Stimulated activated CD4-positive, alpha-beta T cell treated with anti-CD3 and anti-CD28 coated beads, Interleukin-4, amount 100 ng/mL, for 1 hour (primary cell): ENCODE measurements at places on chromosomes 16 and 17.

DNA sequence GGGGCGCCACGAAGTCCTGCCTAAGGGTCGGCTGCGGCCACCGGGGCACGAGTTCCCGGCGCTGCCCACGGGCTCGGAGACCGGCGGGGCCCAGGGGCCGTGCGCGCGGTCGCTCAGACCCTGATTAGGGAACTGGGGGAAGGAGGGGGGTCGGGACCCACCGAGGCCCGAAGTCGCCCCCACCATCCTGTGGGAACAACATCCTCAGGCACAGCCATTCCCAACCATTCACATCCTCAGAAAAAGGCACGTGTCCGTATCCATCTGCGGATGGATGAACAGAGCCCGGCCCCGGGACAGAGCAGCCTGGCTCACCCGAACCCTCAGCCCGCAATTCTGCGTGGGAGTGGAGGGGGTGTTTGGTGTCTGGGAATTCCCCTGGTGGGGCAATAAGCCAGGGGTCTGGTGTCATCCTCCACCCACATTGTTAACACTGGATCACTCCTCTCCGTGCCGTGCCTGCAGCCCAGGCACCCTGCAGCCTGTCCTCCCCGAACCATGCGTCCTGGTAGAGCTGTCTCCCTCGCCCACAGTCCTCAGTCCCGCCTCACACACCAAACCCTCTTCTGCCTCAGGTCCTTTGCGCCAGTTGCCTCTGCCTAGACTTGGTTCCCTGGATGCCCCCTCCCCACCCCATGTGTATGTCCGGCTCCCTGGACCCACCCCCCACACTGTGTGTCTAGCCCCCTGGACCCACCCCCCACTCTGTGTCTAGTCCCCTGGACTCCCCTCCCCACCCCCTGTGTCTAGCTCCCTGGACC is 789 bp upstream of the CCDC57 start:
- DNase-seq, result peak; percentile 73

DNA sequence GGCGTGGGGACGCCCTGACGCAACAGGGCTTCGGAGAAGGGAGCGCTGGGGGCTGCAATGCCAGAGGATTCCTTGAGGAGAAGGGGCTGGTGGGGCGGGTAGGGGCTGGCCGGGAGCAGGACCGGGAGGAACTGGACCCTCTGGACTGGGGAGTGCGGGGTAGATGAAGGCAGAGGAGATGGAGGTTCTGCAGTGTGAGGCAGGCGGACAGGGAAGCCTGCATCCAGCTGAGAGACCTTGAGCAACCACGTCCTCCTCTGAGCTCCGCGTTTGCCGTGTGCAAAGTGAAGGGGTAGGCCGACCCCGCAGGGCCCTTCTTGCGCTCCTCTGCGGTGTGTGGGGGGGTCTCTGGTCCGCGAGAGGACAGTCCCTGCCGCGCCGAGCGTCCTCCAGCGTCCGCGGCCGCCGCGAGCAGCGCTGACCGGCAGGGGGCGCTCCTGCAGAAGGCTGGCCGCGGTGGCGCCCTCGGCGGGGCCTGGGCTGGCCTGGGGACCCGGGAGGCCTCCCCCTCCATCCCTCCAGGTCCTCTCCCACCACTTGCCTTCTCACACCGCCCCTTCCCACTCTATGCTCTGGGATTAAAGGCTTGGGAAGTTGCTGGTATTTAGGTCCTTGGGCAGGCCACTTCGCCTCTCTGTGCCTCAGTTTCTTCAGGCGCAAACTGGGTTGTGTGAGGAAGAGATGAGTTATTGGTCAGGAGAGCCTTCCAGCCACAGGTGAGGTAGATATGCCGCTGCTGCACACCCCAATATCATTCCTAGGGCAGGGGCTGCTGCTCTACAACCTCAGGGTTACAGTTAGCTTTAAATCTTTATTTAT is 9.6 kb upstream of the WNT9B start:
- peak; percentile 37 for DNase-seq

DNA sequence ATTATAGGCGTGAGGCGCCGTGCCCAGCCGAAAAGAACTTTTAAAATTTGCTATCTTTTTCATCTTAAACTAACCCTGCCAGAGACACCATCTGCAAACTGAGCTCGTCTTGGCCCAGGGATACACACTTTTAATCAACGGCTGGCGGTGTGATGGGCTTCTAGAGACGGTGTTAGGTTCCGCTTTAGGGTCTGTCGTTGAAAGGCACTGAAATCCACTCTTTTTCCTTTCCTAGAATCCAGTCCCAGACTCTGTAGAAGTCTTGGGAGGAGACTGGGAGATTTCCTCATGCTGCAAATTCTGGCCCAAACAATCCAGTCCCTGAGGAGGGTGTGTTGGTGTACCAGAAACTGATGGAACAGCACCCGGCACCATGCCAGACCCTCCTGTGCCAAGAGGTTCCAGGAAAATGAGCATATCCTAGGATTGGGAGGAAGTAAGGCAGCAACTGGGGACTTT is 52.0 kb upstream of the TEX2 start:
- DNase-seq, result no peak

GRCh38 chr16:67419502-67419901 is 3.2 kb upstream of the ZDHHC1 start:
- DNase-seq, result no peak

DNA sequence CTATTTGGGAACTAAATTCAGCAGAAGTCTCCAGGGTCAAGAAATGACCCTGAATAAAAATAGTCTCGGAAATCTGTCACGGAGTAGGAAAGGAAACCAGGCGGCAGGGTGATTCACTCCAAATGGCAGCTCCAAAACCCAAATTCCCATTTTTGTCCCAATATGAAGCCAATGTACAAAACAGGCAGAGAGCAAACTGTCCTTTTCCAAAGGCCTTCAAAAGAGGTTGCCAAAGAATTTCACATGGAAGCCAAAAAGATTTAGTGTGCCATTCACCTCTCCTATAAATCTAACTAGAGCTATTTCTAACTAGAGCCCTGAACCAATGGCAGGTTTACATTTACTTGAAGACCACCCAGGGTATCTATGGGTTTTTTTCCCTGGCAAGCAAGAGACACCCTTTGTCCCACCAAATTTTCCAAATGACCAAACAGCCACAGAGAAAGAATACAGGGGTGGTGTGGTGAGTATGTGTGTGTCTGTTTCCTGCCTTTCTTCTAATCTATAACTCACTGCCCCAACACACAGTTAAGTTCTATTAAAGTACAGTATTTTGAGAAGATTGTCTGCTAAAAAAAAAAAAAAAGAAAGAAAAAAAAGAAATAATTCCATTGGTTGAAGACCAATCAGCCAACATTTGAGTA is 6.8 kb downstream of the MYO1D start:
- DNase-seq, result no peak

DNA sequence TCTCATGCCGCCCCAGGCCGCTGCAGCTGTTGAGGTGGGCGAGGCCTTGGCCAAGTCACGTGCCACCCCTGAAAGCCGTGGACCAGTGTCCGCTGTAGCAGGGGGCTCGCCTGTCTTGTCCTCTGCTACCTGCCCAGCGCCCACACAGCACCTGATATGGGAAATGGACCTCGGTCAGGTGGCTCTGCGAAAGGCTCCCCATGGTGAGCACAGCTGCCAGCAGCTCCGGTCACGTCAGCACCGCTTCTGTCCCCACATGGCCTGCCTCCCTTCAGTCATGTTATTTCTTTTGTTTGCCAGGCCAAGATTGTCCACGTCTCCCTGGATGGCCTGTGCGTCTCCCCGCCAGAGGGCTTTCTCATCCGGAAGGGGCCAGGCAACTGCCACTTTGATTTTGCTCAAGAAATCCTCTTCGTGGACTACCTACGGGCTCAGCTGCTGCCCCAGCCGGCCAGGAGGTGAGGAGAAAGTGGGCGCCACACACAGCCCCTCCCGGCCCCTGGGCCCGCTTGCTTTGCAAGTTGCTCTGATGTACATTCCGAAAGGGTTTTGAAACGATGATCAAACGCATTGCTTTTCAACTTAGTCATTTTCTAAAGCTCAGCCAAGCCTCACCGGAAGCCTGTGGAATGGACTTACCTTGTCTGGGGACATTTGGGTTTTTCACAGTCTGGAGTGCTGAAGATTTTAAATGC is 219.8 kb downstream of the KATNIP start:
- DNase-seq, result no peak

- no peak for DNase-seq
Measured at GRCh38 chr17:74513987-74514631, 17.2 kb downstream of the CD300LB start.

DNA sequence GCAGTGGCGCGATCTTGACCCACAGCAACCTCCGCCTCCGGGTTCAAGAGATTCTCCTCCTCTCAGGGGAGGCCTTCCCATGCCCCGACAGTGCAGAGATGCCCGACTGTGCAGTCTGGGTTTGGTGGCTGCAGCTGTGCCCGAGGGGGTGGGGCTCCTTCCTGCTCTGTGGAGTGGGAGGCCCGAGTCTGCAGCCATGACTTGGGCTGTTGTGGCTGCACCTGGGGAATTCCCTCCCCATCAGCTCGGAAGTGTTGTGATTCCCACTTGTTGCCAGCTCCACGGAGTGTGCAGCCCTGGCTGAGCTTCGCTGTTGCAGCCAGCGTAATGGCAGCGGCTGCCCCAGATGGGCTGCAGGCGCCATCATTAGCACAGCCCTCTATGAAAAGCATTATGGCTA is 66.4 kb upstream of the SMIM36 start:
- DNase-seq, result peak; percentile 32

DNA sequence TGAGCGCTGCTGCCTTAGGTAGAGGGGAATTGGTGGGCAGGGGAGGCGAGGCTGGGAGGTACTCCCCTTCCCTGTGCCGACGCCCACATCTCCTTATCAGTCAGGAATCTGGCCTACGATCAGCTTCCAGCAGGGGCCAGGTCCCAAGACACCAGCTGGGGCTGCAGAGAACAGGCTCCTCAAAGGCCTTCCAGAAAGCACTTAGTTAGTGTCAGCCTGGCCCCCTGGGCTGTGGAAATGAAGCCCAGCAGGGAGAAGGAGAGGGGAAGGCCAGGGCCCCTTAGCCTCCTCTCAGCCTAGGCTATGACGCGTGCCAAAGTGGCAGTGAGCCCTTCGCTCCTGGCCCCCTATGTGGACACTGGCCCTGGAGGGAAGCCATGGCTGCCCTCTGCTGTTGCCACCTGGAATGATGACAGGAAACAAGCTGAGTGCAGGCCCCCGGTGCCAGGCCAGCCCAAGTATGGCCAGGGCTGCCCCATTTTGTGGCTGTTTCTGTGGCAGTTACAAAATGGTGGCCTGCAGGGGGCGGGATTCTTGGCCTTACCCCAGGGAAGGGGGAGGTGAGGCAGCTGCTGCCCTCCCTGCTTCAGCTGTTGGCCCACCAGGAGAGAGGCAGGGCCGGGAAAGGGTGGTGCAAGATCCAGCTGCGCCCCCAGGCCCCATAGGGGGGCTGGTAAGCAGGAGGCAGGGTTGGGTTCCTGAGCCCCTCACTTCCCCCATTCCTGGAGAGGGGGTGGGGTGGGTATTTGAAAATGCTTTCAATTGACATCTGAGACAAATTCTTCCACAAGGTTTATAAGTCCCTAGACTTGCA is 11.3 kb downstream of the TBX4 start:
- no peak for DNase-seq

DNA sequence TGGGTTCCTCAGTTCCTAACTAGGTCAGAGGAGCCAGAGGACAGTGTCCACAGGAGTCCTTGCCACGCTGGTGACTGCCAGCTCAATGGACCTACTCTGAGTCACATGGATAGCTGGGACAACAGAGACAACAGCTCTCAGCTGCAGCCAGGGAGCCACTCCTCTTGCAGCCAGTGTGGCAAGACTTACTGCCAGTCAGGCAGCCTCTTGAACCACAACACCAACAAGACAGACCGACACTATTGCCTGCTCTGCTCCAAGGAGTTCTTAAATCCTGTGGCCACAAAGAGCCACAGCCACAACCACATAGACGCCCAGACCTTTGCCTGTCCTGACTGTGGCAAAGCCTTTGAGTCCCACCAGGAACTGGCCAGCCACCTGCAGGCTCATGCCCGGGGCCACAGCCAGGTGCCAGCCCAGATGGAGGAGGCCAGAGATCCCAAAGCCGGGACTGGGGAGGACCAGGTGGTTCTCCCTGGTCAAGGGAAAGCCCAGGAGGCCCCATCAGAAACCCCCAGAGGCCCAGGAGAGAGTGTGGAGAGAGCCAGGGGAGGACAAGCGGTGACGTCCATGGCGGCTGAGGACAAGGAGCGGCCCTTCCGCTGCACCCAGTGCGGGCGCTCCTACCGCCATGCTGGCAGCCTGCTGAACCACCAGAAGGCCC is 6.7 kb downstream of the ZNF646 start:
- DNase-seq, result no peak

- DNase-seq, result no peak
Measured at GRCh38 chr17:57420734-57421717, 164.7 kb downstream of the MSI2 start.

GRCh38 chr16:72092832-72093447 is 480 bp downstream of the TXNL4B start:
- DNase-seq, result no peak

GRCh38 chr17:2373179-2373578 is 27.7 kb downstream of the MNT start:
- no peak for DNase-seq

- DNase-seq, result no peak
Measured at GRCh38 chr16:54326266-54326662, 39.7 kb upstream of the IRX3 start.

- peak; percentile 47 for DNase-seq
Measured at GRCh38 chr17:78716814-78717393, 65.2 kb downstream of the CYTH1 start.

- DNase-seq, result no peak
Measured at GRCh38 chr17:83171661-83172060, 92.3 kb downstream of the METRNL start.

DNA sequence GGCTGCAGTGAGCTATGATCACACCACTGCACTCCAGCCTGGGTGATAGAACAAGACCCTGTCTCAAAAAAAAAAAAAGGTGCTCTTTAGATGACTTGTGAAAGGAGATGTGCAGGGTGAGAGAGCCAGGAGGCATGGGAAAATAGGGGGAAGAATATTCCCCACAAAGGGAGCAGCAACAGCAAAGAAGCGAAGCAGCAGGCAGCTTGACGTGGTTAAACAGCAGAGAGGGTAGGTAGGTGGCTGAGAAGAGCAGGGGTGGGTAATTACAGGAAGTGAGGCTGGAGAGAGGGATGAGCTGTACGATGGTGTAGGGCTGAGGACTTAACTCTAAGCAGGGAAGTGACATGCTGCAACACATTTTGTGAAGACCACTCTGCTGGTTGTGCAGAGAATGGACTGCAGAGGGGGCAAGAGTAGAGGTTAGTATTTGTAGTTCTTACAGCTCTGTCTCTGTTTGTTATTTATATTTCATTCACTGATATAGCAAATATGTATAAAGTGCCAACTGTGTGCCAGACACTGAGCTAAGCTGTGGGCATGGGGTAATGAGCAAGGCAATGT is 1.6 kb downstream of the HEATR3 start:
- DNase-seq, result peak; percentile 7

DNA sequence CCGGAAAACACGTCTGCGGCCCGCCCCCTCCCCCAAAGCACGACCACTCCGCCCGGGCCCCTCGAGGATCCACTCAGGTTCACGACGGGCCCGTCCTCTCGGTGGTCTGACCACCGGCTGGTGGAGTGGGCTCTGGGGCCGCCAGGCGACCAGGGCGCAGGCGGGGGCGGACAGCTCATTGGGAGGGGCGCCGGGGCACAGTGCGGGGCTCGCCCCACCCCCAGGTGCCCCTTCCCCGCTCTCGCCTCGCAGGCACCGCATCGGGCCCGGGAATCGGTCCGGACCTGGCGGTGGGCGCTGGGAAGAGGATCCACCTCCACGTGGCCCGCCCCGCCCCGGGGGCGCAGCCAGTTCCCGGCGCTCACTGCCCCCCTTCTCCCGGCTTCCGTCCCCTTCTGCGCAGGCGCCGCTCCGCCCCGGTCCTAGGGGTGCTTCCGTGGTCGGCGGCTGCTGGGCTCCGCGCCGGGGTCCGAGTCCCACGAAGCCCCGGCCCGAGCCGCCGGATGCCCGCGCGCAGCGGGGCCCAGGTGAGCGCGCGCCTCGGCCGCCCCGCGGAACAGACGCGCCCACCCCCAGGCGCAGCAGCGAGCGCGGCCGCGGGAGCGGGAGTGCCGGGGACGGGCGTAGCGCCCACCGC is at the start of gene MPG:
Gene MPG (plus strand): TSS at position 419 of the 637 bp plus-strand sequence. CDS start 85 bp downstream, at position 504.
- DNase-seq, result peak; percentile 84
